Thymus (tissue), 14 donors: ENCODE measurements at places on chromosomes 1 and 21. TPM values are rescaled to one million over a fixed set of nuclear protein-coding genes. Genes with fewer than 3 reads are reported as not detected.

GRCh38 chr1:179761846-179762640 is 19.0 kb downstream of the FAM163A start:
- no peaks in the 10 kb centered on the region for H3K36me3 ChIP-seq
- no peaks in the 10 kb centered on the region for H3K4me1 ChIP-seq
- no peak overlapping the region for H3K27ac ChIP-seq
- no peak for DNase-seq

DNA sequence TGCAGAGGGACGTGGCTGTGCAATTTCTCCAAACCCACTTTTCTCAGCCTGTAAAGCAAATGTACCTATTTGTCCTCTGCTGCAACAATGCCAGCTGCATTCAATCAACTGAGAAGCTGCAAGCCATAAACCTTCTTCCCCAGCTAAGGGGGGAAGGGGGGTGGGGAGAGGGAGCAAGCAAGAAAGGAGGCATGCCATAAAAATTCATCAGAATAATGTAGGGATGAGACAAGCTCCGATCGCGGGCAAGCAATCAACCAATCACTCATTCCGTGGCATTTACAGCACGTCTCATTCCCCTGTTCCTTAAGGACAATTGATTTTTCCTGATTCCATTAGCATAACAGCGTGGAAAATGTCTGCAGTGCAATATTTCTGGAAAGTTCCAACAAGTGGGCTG is 144.8 kb downstream of the DMRTA2 start:
- no peak overlapping the region for H3K4me3 ChIP-seq
- DNase-seq, result no peak
- H3K27me3 ChIP-seq, result no peaks in the 10 kb centered on the region
- no peaks in the 10 kb centered on the region for H3K36me3 ChIP-seq

DNA sequence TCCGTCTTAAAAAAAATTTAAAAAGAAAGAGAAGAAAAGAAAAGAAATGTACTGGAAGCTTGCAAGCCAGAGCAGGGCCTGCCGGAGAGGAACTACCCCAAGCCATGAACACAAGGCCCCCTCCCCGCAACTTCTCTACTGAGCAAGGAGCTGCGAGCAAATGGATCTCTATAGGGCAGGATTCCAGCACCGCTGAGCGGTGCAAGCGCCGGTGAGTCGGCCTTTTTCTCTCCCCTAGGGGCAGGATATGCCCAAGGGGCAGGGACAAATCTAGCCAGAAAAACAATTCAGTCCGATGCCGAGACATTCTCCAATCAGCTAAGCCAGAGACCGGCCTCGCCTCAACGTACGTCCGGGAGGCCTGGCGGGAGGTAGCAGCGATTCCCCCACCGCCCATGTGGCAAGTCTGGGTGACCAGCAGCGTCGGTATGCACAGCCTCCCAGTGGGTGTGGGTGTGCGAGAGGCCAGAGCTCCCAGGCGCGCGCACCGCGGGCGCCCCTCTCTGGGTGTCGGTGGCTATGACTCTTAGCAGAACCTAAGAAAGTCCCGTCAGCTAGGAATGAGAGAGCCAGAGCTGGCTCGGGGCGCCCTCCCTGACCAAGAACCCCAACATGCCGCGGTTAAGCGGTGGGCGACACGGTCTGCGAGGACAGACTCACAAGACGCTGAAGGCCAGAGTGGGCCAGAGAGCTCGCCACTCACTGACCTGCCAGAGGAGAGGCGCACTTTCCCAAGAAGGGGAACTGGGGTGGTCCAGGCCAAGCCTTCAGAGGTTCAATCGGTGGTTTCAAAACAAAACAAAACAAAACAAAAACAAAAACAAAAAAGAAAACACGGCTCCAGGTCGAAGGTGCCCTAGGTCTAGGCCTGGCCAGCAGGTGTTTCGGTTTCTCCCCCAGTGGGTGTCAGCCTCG is 1.9 kb downstream of the CSMD2 start:
- peaks cover 56% of the 10 kb centered on the region for H3K27me3 ChIP-seq
- no peak overlapping the region for H3K27ac ChIP-seq
- no peaks in the 10 kb centered on the region for H3K4me1 ChIP-seq
- H3K4me3 ChIP-seq, result no peak overlapping the region

DNA sequence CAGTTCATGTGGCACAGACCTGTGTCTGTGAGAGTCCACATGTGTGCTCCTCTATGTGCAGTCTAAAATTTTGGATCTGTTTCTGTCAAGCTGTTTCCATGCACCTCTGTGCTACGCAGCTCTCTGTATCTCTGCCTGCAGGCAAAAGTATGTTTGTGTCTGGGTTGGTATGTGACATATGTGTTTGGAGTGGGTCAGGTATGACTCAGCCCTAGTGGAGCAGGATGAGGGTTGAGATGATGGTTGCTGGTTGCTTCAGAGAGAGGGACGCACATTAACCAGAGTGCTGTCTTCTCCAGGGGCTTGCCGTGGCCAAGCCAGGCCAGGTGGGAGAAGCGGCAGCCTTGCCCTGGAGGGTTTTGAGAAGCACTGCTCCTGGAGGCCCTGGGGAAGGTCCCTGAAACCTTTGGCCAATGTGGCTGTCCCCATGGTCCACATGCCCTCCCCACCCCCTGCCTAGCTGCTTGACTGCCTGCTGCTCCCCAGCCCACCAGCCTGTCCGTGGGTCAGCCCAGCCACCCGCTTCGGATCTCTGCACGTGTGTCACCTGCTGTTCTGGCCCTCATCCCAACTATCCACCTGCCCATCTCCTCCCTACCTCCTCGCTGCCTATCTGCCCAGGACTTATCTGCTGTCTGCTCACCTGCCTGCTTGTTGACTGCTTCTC is 4.1 kb upstream of the EVA1B start:
- H3K27ac ChIP-seq, result no peak overlapping the region
- peaks cover 26% of the 10 kb centered on the region for H3K27me3 ChIP-seq
- DNase-seq, result no peak
- H3K4me3 ChIP-seq, result no peak overlapping the region
- no peaks in the 10 kb centered on the region for H3K36me3 ChIP-seq

The SPRR2E gene
- not detected for total RNA-seq

The SH2D2A gene
- 17.9 TPM for total RNA-seq

The OR2L3 gene
- total RNA-seq, result not detected
